ENCODE measurements at places on chromosomes 1 and 21. TPM values are rescaled to one million over a fixed set of nuclear protein-coding genes. Genes with fewer than 3 reads are reported as not detected.
A peak's percentile ranks its signal among the peaks of the same experiment; 100 is the strongest.

The CFAP45 gene
- total RNA-seq, result 0.83 TPM

The FLAD1 gene
- 30.2 TPM for total RNA-seq

The KIF2C gene
- total RNA-seq, result 7.7 TPM

The RGS18 gene
- not detected for total RNA-seq

DNA sequence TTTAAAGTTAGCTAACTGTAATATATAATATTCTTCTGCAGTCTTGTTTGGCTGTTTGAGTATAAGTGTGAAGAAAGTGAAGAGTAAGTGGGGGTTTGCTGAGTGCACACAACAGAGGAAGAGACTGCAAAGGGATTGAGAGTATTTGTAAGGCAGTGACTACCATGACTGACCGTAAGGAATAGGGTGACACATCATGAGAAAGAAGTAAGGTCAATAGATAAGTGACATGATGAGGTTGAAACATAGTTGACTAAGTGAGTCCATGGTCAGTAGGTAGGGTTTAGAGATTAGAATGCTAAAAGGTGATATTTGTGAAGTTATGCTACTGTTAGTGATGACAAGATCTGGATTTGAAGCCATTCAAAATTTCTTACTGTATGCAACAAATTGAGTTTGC is 27.7 kb downstream of the WARS2 start:
- no peak for DNase-seq

GRCh38 chr1:209435654-209436566 is 147.6 kb upstream of the CAMK1G start:
- peak; percentile 91 for DNase-seq

- DNase-seq, result peak; percentile 99
Measured at GRCh38 chr1:202926581-202927491, at the start of gene KLHL12. Gene KLHL12 (minus strand): TSS chr1:202927234. CDS start chr1:202925162, 2,072 bp downstream.

DNA sequence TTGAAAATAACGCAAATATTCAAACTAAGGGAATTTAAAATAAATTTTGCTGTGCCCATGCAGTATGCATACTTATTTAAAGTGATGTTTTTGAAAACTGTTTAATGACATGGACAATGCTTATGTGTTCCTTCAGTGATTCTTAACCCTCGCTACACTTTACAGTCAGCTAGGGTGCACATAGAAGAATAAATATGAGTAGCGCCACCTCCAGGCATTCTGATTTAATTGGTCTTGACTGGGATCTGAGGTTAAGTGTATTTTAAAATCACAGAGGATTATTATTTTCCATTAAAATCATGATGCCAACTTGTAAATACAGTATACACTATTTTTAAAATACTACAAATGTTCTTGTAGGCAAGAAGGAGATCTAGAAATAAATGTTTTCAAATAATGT is 373.5 kb upstream of the ADGRL4 start:
- DNase-seq, result no peak

DNA sequence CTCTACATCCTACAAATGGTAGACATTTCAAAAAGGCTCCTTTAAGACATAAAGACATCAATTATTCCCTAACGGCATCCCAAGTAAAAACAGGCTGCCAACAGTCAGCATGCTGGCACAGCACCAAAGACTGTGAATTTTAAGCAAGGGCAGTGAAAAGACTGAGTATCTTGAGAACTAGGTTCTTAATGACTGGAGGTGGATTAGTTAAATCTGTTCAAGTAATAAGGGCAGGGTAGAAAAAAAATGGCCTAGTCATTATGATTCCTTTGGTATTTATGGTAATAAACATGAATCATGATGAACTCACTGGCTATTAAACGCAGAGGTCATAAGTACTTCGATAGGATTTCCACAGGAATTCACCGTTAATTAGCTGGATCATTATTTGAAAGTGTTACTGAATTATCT is 75.2 kb downstream of the KIFAP3 start:
- no peak for DNase-seq

DNA sequence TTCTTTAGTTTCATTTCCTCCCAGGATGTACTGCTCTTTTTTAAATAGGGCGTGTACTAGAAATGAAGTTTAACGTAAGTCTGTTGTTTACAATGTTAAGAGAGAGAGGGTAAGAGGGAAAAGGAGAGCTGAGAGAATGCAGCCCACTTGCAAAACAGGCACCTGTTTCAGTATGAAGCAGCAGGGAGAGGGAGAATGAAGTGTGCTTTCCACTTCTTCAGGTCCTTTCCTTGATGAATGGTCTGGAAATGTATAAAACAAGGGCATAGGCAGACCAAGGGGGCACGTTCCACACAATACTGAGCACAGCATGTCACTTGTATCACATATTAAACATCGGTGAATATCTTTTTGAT is 2.0 kb downstream of the KCNA3 start:
- no peak for DNase-seq

DNA sequence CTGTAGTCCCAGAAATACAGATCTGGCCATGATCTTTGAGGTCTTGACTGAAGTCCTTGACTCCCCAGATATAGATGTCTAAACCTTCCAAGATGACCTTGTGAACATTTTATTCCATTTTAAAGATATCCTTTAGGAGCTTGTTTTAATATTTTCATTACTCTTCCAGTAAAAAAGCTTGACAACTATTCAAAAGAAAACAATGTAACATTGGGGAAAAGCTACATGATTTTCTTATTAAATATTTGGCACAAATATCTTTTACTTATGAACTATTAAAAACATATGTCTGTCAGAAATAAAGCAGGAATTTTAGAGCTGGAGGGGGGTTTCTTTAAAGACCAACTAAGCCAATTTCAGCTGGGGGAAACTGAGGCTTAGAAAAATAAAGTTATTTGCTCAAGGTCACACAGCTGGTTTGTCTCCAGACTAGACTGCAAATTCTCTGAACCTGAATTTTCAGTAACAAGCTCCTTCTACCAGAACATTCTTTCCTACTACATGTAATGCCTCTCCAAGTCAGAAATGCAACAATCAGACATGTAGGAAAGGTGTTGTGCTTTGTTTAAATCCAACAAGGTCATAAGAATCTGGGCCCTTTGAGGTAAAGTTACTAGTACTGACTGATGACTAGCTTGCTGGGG is 67.0 kb upstream of the PTCH2 start:
- no peak for DNase-seq

DNA sequence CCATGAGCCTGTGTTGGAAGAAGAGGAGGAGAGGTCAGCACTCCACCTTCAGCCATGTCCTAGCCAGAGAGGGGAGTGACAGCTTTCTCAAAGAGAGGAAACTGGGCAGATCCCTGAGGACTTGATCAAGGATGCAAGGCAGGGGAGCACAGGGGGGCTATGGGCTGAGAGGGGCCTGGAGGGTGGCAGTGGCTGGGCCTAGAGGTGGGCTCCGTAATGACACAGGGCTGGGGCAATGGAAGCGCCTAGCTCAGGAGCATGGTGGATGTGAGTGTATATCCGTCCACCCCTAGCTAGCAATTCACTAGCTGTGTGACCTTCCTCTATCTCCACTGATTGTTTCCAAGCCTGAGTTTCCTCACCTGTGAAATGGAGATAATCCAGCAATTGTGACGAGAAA is 32.6 kb downstream of the NEK2 start:
- peak; percentile 62 for DNase-seq

- no peak for DNase-seq
Measured at GRCh38 chr1:1419363-1419812, 1.7 kb downstream of the ANKRD65 start.

GRCh38 chr21:42855171-42855936 is 24.0 kb downstream of the WDR4 start:
- DNase-seq, result no peak

- DNase-seq, result no peak
Measured at GRCh38 chr1:89590341-89591080, 42.4 kb upstream of the LRRC8C start.

GRCh38 chr1:247740721-247741120 is 2.3 kb downstream of the OR14K1 start:
- DNase-seq, result no peak

- no peak for DNase-seq
Measured at GRCh38 chr1:156874572-156875340, 14.1 kb downstream of the NTRK1 start.

Measured in osteocyte (in vitro differentiated cells).